ENCODE measurements at places on chromosomes 16 and 17.

GRCh38 chr17:77185137-77185536, 44.4 kb downstream of the SEC14L1 start:
- no peak for DNase-seq

DNA sequence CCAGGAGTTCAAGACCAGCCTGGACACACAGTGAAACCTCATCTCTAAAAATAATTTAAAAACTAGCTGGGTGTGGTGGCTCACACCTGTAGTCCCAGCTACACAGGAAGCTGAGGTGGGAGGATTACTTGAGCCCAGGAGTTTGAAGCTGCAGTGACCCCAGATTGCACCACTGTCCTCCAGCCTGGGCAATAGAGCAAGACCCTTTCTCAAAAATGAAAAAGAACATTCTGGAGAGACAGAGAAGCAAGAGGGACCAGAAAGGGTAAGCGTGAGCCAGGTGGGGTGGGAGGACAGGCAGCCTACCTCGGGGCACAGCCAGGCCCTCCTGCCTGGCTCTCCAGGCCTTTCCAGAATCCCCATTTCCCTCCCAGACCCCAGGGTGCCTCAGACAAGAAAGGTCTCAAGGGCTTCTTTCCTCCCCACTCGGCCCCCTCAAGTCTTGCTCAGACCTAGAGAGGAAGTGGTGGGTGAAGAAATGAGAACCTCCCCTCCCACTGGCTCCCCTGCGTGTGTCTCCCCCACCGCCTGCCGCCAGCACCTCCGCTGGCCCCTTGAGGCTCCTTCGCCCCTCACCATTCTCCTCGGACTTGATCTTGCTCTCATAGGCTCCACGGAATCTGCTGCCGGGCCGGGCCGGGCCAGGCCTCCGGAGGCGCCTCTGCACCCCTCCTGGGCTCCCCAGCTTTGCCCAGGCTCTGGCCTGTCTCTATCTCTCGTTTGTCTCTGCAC, 503 bp downstream of the C16orf54 start:
- DNase-seq = no peak

- DNase-seq = no peak
These were observed 31.4 kb downstream of the HIC1 start for GRCh38 chr17:2086306-2086705.

- no peak for DNase-seq
These were observed 757.2 kb upstream of the SOX9 start for GRCh38 chr17:71363661-71364060.

- no peak for DNase-seq
These were observed 11.5 kb upstream of the PRSS54 start for GRCh38 chr16:58306327-58306726.

All from cortex of kidney (tissue), 1 donor.